ENCODE measurements at places on chromosomes 3 and 15.

DNA sequence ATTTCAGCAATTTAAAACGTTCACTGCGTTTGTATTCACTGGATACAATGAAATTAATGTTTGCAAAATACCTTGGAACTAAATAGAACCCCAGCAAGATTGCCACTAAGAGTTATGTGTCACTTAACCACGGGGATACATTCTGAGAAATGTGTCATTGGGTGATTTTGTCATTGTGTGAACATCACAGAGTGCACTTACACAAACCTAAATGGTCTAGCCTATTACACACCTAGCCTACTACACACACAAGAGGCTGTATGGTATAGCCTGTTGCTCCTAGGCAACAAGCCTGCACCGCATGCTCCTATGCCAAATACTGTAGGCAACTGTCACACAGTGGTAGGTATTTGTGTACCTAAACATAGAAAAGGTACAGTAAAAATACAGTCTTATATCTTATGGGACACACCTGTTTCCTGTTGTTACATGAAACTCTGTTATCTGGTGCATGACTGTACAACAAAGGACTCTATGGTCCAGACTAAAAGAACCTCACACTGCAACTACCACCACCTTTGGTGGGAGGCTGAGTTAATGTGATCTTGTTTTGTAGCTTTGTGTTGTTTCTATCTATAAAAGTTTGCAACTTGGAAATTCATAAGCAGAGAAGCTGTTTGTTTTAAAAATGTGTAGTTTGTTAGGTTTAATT lies 92.2 kb upstream of the NTRK3 start:
- no peak for DNase-seq

DNA sequence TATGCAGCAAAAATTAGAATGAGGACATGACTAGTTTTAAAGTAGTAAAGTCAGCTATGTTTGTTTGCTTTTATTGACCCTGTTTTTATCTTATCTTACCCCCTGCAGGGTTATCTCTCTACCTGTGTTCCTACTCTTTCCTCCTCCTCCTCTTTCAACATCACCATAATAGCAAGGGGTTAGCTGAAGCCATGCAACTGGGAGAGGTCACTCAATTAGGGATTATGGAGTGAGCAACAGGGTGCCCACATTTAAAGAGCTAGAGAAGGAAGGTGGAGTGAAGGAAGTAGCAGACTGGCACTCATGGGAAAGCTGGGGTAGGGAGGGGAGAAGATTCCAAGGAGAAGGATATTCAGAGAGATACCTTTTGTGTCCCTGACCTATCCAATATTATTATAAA lies 125.9 kb downstream of the LRTM1 start:
- no peak for DNase-seq

- peak; percentile 4 for DNase-seq
These were observed 662 bp downstream of the TMEM108 start for GRCh38 chr3:133038731-133039375.

DNA sequence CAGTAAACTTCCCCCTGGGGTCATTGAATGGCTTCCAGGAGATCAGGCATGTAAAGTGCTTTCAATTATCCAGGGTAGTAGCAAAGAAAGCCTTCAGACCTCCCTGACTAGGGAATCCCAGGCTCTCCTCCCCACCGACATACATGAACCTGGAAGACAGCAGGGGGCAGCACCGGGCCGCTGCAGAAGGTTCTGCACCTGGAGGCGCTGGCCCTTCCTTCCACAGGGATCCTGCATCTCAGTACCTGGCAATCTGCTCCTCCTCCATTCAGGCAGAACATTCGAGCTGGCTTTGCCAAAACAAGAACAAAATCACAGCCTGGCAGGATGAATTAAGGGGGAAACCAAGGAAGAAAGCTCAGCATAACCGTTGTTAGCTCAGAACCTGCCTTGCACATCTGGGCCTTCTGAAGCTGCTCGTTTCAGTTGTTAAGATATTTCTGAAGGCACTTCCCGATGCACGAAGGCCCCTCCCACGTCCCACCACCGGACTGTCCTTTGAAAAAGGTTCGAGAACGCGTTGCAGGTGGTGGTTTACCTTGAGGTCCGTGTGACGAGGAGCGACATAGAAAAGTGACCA lies 237.7 kb downstream of the SLCO3A1 start:
- DNase-seq = no peak

GRCh38 chr15:51161491-51162220 lies 67.0 kb upstream of the TNFAIP8L3 start:
- peak; percentile 51 for DNase-seq

- peak; percentile 44 for DNase-seq
These were observed 70.4 kb downstream of the KLF13 start for GRCh38 chr15:31396881-31397560.

- no peak for DNase-seq
These were observed 23.9 kb upstream of the MOBP start for GRCh38 chr3:39443530-39443929.

DNA sequence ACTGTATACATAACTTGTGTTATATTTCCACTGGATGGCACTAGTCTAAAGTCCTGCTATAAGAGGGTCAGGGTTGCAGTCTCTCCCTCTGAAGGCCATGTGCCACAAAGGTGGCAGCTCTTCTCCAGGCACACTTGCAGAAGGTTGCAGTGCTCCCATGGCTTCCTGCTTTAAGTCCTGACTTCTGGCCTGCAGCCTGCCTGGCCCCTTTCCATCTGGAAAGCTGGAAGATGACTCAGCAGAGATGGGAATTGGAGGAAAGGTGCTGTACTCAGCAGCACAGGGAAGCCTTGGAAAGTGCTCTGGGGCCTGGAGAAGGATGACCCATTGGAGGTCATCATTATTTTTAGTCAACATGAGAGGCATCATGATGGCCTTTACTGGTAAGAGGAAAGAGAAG lies 40.9 kb upstream of the MRPL3 start:
- peak; percentile 89 for DNase-seq

GRCh38 chr15:54364961-54365360 lies 386.7 kb downstream of the UNC13C start:
- DNase-seq = no peak

GRCh38 chr3:158447408-158447807 lies 123.6 kb upstream of the MLF1 start:
- no peak for DNase-seq

DNA sequence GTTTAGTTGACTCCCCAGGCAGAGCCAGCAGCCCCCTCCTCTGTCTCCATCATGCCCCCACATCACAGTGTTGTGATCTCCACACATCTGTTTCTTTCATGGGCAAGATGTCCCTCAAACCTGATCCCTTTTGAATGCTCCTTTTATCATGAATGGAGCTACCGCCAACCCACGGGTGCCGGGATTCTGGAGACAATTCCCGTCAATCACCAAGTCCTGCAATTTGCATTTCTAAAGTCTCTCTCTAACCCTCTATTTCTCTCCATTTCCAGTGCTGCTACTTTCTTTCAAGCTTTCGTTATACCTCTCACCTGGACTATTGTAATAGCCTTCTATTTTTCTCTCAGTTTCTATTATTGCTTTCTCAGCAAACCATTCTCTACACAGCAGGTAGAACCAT lies 89.7 kb upstream of the CCNL1 start:
- DNase-seq = no peak

GRCh38 chr15:63481105-63481810 lies 23.1 kb upstream of the USP3 start:
- no peak for DNase-seq

All from fibroblast of skin of abdomen (primary cell).